Endothelial cell of coronary artery (primary cell): ENCODE measurements at places on chromosomes 5 and 9. TPM values are rescaled to one million over a fixed set of nuclear protein-coding genes. Genes with fewer than 3 reads are reported as not detected.

PCDHGA10 gene
- total RNA-seq, result 3.3 and 3.9 TPM in 2 replicates

ENTPD2 gene
- not detected in 2 replicates for total RNA-seq

TIMD4 gene
- not detected in 2 replicates for total RNA-seq

SQSTM1 gene
- total RNA-seq, result 355 and 525 TPM in 2 replicates

C5orf34 gene
- 3.1 and 3.6 TPM in 2 replicates for total RNA-seq

PCDHB13 gene
- total RNA-seq, result 0.99 and 1.6 TPM in 2 replicates

FYB1 gene
- not detected in 2 replicates for total RNA-seq

CCDC152 gene
- 0.56 and 0.99 TPM in 2 replicates for total RNA-seq
